Activated CD8-positive, alpha-beta T cell treated with anti-CD3 and anti-CD28 coated beads for 36 hours (primary cell): ENCODE measurements at places on chromosomes 12 and 14. TPM values are rescaled to one million over a fixed set of nuclear protein-coding genes. Genes with fewer than 3 reads are reported as not detected.

DNA sequence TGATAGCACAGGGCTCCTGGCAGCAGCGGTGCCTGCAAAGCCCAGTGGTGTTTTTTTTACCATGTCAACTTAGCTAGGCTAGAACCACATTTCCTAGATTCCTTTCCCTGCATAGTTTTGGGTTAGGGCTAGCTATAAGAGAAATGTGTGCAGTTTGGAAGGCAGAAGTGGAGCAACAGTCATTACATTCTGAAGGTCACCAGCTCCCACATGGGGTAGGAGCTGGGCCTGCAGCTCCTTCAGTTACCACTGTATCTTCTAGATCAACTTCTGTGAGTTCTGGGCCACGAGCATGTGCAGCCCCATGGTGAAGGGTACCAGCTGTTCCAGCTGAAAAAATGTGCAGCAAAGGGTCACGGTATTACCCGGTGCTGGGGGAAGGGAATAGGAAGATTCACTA, 2.3 kb upstream of the SLC25A3 start:
- DNase-seq = no peak

Gene WSB2
- total RNA-seq = 26.2 TPM

DNA sequence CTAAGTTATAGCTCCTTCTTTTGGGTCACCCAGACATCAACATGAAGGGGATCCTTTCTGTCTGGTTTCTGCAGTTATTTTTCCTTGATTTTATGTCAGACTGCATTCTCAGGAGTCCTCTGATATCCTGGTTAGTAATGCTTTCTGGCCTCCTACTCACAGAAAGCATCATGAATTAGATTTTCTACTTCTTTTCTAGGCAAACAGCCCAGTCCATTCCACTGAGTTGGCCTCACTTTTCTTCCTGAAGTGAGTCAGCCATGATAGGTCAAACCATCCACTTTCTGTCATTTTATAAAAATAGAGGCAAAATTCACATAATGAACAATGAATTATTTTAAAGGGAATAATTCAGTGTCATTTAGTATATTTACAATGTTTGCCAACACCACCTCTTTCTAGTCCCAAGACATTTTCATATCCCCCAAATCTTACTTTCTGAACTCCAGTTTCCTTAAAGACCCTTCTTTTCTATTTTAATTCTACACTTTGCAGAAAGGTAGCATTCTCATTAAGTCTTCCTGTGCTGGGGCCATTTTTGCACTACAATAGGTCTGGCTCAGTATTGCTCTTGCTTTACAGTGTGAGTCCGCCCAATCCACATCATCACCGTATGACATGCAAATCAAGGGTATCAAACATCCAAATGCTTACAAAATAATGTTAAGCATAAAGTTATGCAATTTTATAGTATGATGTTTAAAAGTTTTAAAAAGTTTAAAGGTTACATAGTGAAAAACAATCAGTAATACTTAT, 95.1 kb downstream of the UNC79 start:
- no peak for DNase-seq

Gene RERG
- not detected for total RNA-seq

GRCh38 chr14:61528591-61529021, 166.7 kb upstream of the HIF1A start:
- peak; percentile 69 for DNase-seq

GRCh38 chr12:43338848-43339526, 213.0 kb downstream of the ADAMTS20 start:
- no peak for DNase-seq

Gene SLC41A2
- 5.3 TPM for total RNA-seq

Gene DNAI7
- total RNA-seq = not detected
